Ureter (tissue), 1 donor: ENCODE measurements at places on chromosomes 3 and 15. TPM values are rescaled to one million over a fixed set of nuclear protein-coding genes. Genes with fewer than 3 reads are reported as not detected.

DNA sequence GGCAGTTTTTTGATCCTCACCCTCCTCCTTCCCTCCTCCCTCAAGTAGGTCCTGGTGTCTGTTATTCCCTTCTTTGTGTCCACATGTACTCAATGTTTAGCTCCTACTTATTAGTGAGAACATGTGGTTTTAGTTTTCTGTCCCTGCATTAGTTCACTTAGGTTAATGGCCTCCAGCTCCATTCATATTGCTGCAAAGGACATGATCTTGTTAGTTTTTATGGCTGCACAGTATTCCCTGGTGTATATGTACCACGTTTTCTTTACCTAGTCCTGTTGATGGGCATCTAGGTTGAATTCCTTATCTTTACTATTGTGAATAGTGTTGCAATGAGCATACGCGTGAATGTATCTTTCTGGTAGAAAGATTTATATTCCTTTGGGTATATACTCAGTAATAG lies 61.7 kb upstream of the FGF7 start:
- DNase-seq = no peak

DNA sequence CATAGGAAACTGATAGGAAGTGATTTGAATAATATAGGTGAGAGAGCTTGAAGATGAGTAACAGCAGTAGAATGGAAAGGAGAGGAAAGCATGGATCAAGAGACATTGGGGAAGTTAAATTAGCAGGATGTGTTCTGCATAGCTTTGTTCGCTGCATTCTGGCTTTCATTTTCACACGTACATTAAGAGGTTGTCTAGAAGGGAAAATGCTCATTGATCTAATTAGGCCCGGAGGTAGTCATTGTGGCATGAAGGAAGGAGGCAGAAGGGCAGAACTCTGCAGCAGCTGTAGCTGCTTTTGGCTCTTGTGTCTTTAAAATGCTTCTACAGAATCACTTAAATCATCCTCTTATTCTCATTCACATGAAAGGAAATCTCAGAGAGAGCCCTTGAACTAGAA lies 40.3 kb downstream of the KCNAB1 start:
- no peak for DNase-seq

DNA sequence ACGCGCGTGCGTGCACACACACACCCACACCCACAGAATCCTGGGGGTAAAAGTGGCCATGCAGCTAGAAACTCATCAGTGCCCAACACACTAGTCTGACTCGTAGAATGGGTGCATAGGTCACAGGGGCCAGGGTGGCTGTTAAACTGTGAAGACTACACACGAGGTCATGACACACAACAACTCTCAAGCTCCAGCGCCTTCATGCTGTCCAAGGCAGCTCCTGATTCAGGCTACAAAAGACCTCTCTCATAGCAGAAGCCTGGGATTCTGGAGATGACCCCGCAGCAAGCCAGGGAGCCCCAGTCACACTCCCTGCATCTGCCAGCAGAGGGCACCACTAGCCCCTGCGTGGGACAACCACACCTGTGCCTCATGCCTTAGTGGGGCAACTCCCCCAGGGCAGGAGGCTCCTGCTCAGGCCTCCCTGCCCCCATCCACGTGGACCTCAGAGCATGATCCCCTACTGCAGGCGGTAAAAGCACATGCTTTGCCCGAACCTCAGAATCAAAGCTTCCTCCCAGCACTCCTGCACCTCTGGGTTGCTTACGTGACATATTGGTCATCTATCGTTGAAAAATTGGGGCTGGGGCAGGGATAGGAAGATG lies 93.1 kb downstream of the LRIG1 start:
- DNase-seq = peak; percentile 62

DNA sequence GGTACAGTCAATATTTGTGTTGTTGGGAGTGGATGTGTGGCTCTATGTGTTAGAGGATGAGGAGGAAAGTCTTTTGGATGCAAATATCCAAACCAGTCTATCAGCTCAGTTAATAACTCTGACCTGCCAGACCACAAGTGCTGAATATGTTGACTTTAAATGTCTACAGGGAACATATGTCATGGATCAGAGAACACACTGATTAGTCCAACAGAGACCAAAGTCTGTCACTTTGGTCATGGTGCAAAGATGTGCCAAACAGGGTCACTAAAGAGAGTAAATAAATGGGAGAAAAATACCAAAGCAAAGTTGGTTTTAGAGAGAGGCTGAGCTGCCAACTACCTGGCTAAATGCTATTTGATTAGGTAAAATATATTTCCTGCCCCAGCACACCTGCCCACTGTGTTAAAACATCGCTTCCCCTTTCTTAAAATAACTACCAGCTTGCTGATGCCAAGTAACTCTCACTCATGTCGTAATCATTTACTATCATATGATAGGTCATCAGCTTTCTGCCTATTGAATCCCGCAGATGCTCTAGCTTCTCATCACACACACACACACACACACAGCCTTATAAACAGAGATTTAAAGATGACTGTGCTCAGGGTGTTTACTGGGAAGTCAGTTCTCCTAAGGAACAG lies 173.3 kb downstream of the PDZRN3 start:
- DNase-seq = no peak

- no peak for DNase-seq
Measured at GRCh38 chr3:125324341-125324740, 50.8 kb downstream of the ZNF148 start.

DNA sequence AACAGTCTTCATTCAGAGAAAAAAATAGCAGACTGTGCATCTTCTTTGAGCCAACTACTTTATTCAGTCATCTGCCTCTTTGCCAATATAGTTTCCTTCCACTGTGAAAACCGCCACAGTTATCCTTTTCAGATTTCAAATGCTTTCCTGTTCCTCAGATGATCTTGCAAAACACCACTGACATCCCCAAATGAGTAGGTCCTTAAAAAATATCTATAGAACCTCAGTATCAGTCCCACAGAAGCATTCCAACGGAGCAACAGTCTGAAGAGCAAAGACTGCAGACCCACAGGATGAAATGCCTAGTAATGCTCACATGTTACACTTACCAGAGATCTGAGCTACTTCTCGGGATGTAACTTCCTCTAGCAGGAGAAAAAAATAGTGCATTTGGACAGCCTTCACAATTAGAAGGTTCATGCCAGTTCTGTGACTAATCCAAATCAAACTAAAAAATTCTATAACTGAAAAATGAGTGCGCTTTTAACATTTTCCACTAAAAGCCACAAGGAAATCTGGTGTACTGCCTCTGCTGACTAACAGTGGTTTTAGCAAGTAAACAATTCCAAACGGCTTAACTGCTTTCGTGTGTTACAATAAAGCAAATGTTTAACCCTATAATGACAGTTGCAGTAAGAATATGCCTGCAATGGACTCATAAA lies at the start of gene ANKRD28:
ANKRD28 (minus strand) TSS at position 338 of the 662 bp plus-strand sequence. CDS start 1,458 bp downstream, outside the sequence.
- no peak for DNase-seq

- no peak for DNase-seq
Measured at GRCh38 chr15:74664028-74664616, 31.7 kb downstream of the EDC3 start.

DNA sequence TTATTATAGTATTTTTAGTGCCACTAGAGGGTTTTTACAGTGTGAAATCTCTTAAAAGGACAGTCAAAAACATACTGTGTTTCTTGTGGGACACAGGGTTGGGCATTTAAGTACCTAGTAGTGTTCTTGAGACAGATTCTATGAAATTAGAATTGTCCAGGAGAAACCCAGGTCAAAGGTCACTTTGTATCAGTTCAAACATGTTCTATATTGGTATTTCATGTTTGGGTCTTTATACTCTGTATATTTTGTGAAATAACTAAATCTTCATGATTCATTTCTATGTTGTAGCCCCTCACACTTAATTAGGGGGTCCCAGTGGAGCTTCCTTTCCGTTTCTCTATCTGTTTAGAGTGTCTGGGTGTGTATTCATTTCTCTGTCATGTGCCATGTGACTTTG lies 171.6 kb downstream of the PTPRG start:
- no peak for DNase-seq

DNA sequence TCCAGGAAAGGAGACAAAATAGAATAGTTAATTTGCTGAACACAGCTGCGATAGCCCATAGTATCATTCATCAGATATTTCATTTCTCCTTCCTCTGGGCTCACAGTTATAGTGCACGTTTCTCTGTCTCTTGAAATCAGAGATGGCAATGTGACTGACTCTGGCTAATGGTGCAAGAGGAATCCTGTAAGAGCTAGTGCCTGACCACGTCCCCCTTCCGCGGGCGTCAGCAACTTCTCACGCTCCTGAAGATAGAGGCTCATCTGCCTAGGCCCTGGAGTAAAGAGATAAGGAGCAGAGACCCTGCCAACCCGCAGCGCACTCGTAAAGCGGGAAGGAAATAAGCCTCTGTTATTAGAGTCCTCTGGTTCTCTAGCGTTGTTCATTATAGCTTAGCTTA lies 391.8 kb downstream of the VPS13C start:
- no peak for DNase-seq

- DNase-seq = no peak
Measured at GRCh38 chr3:39502838-39503145, 35.3 kb downstream of the MOBP start.

- DNase-seq = no peak
Measured at GRCh38 chr3:38190481-38190881, 25.1 kb downstream of the OXSR1 start.

DNA sequence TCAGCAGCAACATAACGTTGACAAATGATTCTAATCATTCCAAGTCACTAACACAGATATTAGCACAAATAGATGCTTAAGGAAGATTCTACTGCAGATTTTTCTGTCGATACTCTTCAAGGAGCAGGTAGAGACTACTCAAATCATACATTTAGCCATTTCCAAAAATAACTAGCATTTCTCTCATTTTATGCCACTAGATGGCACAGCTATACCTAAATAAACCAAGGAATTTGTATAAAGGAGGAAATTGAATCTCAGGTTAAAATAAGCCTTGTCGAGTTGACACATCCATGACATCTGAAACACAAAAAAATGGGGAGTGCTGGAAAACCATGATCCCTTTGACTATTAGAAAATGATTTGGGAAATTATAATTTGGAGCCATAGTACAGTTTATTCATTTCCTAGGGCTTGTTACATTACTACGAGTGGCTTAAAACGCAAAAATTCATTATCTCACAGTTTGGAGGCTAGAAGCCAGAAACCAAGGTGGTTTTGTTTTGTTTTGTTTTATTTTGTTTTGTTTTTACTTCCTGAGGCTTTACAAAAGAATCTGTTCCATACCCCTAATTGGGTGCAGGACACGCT lies 59.5 kb upstream of the STRIT1 start:
- no peak for DNase-seq

DNA sequence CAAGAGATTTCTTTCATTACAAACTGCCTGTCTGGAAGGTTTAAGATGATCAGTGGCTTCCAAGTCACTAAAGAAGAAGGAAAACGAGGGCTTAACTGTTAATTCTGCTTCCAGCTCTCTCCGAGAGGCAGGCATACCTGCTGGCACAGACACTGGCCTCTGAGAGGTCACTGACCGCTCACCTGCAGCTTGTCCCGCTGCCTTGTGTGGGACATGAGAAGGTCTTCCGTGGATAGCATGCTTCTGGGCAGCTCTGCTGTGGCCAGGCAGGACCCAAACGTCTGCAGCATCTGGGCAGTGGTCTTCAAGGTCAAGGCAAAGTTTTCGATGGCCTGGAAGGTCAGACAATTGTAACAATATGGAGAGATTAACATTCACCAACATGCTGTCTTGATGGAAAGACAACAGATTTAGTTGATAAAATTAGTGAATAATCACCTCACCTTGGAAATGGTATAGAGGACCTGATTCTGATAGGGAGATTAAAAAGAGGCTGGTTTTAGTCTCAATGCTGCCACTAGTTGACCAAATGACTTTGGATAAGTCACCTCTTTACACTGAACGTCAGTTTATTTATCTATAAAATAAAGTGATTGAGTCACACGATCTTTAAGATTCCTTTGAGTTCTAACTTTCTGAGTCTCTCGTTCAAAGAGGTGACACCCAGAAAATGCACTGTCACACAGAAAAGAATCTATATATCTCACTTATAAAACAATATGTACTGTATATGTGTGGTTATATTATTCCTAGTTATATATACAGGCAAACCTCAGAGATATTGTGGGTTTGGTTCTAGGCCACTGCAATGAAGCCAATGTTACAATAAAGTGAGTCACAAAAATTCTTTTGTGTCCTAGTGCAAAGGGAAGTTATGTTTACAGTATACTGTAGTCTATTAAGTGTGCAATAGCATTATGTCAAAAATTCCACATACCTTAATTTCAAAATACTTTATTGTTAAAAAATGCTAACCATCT lies 65.1 kb downstream of the B3GNT5 start:
- no peak for DNase-seq

GRCh38 chr3:193746832-193747231 lies 153.8 kb downstream of the OPA1 start:
- no peak for DNase-seq

- no peak for DNase-seq
Measured at GRCh38 chr3:48241796-48242455, 1.0 kb downstream of the ZNF589 start.

- no peak for DNase-seq
Measured at GRCh38 chr3:101253396-101253795, 67.0 kb downstream of the IMPG2 start.

GRCh38 chr3:160069986-160070385 lies 81.4 kb downstream of the IL12A start:
- DNase-seq = no peak

DNA sequence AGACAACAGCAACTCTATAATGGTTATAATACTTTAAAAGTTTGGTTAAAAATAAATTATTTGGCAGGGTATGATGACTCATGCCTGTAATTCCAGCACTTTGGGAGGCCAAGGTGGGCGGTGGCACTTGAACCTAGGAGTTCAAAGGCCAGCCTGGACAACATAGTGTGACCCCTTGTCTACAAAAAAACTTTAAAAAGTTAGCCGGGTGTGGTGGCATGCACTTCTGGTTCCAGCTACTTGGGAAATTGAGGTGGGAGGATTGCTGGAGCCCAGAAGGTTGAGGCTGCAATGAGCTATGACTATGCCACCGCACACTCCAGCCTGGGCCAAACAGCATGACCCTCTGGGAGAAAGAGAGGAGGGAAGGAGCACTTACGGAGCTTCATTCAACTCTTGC lies 7.7 kb upstream of the TRPC1 start:
- no peak for DNase-seq

GRCh38 chr15:66603301-66604179 lies 37.7 kb upstream of the LCTL start:
- peak; percentile 63 for DNase-seq

GRCh38 chr3:170162052-170162451 lies 19.5 kb downstream of the PHC3 start:
- no peak for DNase-seq

DNA sequence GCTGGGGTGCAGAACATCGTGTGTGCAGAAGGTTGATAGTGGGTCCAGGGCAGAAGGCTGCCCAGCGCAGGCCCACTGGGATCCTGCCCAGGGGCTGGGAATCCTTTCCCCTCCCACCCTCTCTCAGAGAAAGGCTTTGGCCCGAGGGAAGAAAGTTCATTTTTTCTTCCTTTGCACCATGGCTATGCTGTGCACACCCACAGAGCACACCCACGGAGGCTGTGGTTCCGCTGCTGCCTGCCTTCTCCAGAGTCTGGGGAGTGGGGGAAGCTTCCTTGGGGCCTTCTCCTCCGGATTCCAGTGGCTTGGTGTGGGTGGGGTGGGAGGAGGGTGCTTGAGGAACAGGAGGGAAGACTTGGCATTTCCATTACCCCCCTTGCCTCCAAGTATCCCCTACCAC lies 7.0 kb upstream of the PRKCD start:
- no peak for DNase-seq

- no peak for DNase-seq
Measured at GRCh38 chr3:4838621-4839022, 140.6 kb upstream of the BHLHE40 start.

The FEZF2 gene
- total RNA-seq = not detected

The SI gene
- not detected for total RNA-seq

The TNNC1 gene
- 9.4 TPM for total RNA-seq

The ERC2 gene
- 1.1 TPM for total RNA-seq

The CORO2B gene
- total RNA-seq = 5.4 TPM

The ASB14 gene
- total RNA-seq = not detected

The EBLN2 gene
- 11.0 TPM for total RNA-seq

The BUB1B gene
- 1.9 TPM for total RNA-seq

The GRIP2 gene
- total RNA-seq = 2.3 TPM
